ENCODE measurements at places on chromosomes 4 and X.

- no peak for DNase-seq
Measured at GRCh38 chr4:185309770-185310169, 86.0 kb downstream of the LRP2BP start.

- no peak for DNase-seq
Measured at GRCh38 chr4:30802622-30803323, 82.6 kb downstream of the PCDH7 start.

DNA sequence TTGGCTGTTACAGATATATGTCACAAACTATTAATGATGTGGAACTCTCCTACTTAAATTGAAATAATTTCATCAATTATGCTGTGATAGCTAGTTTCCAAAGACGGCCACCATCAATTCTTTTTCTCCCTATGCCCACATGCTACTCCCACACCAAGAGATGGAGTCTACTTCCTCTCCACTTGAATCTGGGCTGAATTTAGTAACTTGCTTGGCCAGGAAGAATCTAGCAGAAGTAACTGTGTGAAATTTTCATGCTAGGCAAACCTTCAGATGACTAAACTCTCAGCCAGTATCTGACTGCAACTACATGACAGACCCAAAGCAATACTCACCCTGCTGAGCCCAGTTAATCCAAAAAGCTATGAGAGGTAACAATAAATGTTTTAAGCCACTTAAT is 3.2 kb downstream of the SEPSECS start:
- DNase-seq: peak; percentile 87

GRCh38 chr4:38373375-38373774 is 290.6 kb upstream of the KLF3 start:
- no peak for DNase-seq

GRCh38 chr4:88793475-88793874 is 95.8 kb upstream of the NAP1L5 start:
- no peak for DNase-seq

- DNase-seq: no peak
Measured at GRCh38 chr4:127000846-127001245, 631.9 kb upstream of the INTU start.

GRCh38 chrX:103793545-103793940 is 16.9 kb downstream of the PLP1 start:
- no peak for DNase-seq

DNA sequence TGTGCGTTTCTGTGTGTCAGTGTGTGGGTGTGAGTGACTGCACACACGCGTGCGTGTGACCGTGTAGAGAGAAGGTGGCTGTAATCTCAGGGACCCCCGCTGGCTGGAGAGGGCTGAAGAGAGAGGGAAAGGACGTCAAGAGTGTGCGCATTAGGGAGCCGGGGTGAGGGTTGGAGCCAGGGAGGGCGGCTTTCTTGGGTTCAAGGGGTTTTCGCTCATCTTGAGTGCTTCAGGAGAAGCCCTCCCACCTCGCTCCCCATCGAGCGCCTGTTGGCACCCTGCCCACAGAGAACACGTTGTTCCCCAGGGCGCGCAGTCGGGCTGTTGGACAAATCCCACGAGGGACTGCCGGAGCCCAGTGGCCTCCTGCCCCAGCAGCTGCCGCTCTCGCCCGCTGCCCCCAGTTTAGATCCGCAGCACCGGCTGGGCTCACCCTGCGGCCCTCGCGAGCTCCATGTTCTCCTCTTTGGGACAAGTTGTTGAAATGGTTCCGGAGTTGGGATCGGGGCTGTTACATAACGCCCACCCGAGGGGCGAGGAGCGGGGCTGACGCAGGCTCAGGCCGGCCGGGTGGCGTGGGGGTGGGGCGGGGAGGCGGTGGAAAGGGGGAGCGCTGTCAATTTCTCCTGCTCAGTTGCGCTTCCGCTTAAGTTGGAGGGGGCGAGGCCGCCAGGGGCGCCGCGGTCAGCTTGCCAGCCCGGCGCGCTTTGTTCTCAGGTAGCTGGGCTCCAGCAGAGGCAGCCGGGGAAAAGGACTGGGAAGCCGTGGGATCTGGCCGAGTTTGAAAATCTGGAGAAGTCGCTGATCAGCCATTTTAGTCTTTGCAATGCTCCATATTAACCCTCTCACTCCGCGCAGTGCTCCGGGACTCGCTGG is 1.6 kb downstream of the GRIA2 start:
- DNase-seq: no peak

DNA sequence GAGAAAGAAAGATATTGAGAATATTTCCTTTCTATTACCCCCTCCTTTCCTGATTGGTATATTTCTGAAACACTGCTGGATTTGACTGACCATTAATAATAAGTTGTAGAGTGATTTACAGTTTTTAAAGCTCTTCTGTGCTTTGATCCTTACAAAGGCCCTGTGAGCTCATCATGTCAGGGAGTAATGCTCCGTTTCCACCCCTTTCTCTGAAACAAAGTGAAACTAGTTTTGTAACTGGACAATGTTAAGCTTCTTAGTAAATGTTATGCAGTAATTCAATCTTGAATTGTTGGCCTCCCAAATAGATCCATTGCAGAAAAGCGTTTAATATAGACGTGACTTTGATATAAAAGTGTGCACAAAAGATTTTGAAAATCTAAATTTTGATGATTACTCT is 190.1 kb upstream of the GNPDA2 start:
- DNase-seq: no peak

DNA sequence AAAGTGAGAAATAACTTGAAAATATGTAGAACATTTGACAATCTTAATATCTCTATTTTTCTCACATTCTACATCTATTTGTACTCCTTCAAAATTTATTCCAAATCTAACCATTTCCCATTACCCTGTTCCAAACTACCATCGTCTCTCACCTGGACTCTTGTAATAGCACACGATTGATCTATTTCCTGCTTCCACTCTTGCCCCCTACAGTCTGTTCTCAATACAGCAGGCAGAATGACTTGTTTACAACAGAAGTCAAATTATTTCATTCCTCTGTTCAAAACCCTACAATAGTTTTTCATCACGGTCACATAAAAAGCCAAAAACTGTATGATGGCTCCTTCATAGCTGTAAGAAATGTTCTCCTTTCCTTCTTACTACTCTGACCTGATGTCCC is 21.1 kb upstream of the LUZP4 start:
- no peak for DNase-seq

DNA sequence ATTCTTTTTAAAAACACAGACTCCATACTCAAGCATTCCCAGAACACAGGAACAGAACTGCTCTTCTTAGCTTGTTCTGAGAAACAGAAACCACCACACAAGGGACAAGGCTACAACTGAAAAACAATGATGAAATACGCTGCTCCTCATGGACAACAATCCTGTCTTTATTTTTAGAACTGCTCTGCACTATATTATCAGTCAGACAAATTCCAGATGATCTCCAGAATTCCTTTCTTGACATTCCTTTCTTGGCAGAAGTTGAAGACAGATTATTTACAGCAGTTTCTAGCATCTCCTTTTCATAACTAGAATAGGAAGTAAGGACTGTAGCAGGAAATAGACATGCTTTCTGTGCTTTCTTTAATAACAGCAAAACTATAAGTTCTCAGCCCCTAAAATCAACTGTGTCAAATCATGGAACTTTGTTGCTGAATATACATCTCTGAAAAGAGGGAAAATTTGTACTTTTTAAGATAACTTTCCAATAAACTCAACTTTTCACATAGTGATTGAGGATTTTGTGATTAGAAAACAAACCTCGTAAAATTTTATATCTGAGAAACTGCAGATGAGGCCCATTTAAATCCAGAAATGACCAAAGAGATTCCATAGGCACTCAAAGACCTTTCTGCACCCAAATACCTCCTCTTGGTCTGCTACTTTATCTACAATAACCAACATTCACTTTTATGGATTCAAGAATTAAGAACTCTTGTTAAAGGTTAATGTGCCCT is 35.9 kb downstream of the ANTXR2 start:
- peak; percentile 0 for DNase-seq

- no peak for DNase-seq
Measured at GRCh38 chr4:26362745-26363439, 42.1 kb downstream of the RBPJ start.

- no peak for DNase-seq
Measured at GRCh38 chr4:41640906-41641305, 102.9 kb downstream of the LIMCH1 start.

- DNase-seq: no peak
Measured at GRCh38 chr4:120842031-120842430, 80.5 kb downstream of the PRDM5 start.

- peak; percentile 42 for DNase-seq
Measured at GRCh38 chr4:75031775-75032174, 98.9 kb downstream of the PARM1 start.

DNA sequence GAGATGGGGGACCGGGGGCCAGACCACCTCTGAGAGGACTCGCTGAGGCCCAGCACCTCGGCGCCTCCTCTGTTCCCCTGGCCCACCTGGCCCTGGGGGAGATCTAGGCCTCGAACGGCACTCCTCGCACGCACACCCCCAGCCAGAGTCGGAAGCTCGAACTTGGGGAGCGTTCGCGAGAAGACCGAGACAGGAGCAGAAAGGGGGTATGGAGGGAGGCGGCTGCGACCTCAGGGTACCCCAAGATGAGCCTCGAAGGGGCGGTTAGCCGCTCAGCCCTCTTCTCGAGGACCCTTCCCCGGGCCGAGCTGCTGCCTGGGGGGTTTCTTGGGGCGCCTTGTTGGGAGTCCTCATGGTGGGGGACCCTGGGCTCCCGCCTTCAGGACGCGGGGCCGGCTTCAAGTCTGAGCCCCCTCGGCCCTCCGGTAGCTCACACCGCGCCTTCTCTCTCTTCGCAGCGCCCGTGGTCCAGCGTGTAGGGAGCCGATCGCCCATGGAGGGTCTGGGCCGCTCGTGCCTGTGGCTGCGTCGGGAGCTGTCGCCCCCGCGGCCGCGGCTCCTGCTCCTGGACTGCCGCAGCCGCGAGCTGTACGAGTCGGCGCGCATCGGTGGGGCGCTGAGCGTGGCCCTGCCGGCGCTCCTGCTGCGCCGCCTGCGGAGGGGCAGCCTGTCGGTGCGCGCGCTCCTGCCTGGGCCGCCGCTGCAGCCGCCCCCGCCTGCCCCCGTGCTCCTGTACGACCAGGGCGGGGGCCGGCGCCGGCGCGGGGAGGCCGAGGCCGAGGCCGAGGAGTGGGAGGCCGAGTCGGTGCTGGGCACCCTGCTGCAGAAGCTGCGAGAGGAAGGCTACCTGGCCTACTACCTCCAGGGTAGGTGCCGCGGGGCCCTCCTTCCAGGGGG is 706 bp downstream of the DUSP9 start:
- DNase-seq: no peak

DNA sequence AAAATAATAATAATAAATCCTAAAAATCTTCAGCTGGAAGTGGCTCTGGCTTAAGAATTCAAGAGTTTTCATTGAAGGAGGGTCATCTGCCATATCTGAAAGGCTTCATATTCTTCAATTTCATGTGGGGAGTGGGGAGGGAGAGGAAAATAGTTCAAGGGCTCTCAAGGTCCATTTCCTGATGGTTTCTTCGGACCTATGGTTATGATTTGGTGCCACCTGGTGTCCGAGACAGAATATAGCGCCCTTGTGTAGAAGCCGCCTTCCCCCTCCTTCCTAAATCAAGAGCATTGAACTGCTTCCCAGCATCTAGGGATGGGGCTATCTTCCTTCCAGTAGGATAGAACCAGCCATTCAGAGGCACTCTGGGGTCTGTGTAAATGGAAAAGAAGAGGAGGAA is 34.3 kb downstream of the NLGN3 start:
- peak; percentile 61 for DNase-seq

DNA sequence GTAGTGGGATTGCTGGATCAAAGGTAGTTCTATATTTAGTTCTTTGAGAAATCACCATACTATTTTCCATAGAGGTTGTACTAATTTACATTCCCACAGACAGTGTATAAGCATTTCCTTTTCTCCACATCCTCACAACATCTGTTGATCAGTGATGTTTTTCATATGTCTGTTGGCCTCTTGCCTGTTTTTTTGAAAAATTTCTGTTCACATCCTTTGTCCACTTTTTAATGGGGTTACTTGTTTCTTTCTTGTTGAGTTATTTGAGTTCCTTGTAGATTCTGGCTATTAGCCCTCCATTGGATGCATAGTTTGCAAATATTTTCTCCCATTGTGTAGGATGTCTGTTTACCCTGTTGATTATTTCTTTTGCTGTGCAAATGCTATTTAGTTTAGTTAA is 72.6 kb downstream of the STOX2 start:
- DNase-seq: no peak

DNA sequence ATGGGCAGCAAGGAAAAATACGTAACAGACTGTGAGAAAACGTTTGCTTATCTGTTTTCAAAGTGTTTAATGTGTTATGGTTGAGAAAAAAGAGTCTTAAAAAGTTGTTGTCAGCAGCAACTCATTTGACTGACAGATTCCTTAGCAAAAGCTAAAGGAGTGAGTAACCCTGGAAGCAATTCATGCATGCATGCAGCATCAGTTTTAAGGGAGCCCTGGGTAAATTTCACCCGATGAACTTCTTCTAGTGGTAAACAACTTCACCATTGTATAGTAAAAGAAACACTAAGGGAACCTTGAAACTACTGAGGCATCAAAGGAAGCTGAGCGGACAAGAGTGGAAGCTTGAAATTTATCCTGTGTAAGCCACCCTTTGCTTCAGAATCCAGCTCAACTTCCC is 583.2 kb upstream of the INTU start:
- DNase-seq: no peak

DNA sequence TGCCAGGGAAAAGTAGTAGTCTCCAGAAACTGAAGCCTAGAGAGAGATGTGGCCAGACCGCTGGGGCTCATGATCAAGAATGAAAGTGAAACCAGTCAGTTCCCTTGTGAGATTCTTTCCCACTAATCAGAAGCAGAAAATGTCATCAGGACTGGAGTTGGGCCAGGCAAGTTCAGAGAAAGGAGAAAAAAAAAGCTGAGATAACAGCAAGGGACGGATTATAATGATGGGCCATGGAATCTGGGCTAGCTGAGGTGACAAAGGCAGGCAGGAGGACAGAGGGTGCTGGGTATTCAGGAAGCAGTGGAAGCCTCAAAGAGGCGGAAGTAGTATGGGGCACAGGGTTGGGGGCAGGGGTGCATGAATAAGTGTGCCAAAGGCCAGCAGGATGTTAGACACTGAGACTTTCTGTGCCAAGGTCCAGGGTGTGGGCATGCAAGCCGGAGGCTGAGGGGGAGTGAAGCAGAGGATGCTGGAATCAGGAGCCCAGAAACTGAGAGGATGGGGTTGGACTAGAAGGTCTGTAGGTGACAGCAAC is 2.5 kb downstream of the CXorf38 start:
- DNase-seq: peak; percentile 77

DNA sequence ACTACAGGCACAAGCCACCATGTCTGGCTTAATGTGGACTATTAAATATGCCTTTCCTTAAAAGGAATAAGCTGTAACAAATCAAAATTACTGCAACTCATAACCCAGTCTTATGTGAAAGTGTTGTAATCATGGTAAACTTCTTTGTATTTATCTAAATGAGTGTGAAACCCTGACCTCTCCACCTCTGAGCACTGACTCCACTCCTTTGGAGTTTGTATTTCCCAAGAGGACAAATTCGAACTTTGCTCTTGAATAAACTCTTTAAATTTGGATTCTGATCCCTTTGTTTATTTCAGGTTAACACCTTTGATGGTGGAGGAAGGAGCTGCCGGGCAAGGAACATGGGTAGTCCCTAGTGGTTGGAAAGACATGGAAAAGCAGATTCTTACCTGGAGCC is 48.3 kb upstream of the FAM9A start:
- DNase-seq: no peak
